ENCODE measurements at places on chromosomes 3 and 15. TPM values are rescaled to one million over a fixed set of nuclear protein-coding genes. Genes with fewer than 3 reads are reported as not detected.

FBXO40 gene
- total RNA-seq = not detected

MUSTN1 gene
- total RNA-seq = 1.5 TPM

CCDC33 gene
- total RNA-seq = not detected

UNC13C gene
- not detected for total RNA-seq

LDHAL6B gene
- total RNA-seq = not detected

HERC2 gene
- 82.2 TPM for total RNA-seq

FOXL2NB gene
- total RNA-seq = not detected

CCR8 gene
- not detected for total RNA-seq

ADGRG7 gene
- total RNA-seq = 2.7 TPM

P2RY14 gene
- not detected for total RNA-seq

HES1 gene
- total RNA-seq = 136 TPM

ZBBX gene
- total RNA-seq = not detected

ELL3 gene
- total RNA-seq = 3.0 TPM

C15orf62 gene
- total RNA-seq = 0.33 TPM

SCN11A gene
- total RNA-seq = not detected

SAMMSON gene
- not detected for total RNA-seq

MLH1 gene
- total RNA-seq = 60.7 TPM

CPN2 gene
- total RNA-seq = not detected

ZNF710 gene
- total RNA-seq = 27.3 TPM

CGNL1 gene
- total RNA-seq = 1.1 TPM

KIF15 gene
- total RNA-seq = 21.9 TPM

CTXN2 gene
- not detected for total RNA-seq

GCNT3 gene
- total RNA-seq = not detected

PLA2G4D gene
- total RNA-seq = not detected

FGF7 gene
- not detected for total RNA-seq

CRYGS gene
- total RNA-seq = 3.9 TPM

RPN1 gene
- 239 TPM for total RNA-seq

AQP9 gene
- not detected for total RNA-seq

SKOR1 gene
- total RNA-seq = 0.37 TPM

MESD gene
- 28.1 TPM for total RNA-seq

TBC1D2B gene
- total RNA-seq = 26.0 TPM

SLC27A2 gene
- total RNA-seq = 0.79 TPM

PRSS50 gene
- total RNA-seq = not detected

AP3B2 gene
- total RNA-seq = 22.0 TPM

EFHB gene
- total RNA-seq = 0.68 TPM

FAM107A gene
- total RNA-seq = not detected

CD47 gene
- 28.2 TPM for total RNA-seq

STARD9 gene
- total RNA-seq = 12.0 TPM

SEMA3G gene
- not detected for total RNA-seq

TRNT1 gene
- total RNA-seq = 35.2 TPM

CPLX3 gene
- total RNA-seq = 0.17 TPM

CCR1 gene
- total RNA-seq = not detected

CILP gene
- total RNA-seq = 0.04 TPM

SLC15A2 gene
- total RNA-seq = 33.3 TPM

CFAP100 gene
- not detected for total RNA-seq

MASP1 gene
- total RNA-seq = not detected

GTPBP8 gene
- 18.3 TPM for total RNA-seq

MCF2L2 gene
- total RNA-seq = 0.26 TPM

CCR5 gene
- not detected for total RNA-seq

PLA2G4F gene
- total RNA-seq = not detected

PML gene
- total RNA-seq = 39.7 TPM

FGD5 gene
- total RNA-seq = not detected

Data from A673 (cell line).